Activated T-helper 1 cell treated with anti-CD3 and anti-CD28 coated beads, Interleukin-2, amount 50 U/mL, for 16 hours (primary cell): ENCODE measurements at places on chromosomes 3 and 15.

GRCh38 chr3:18732474-18732873 lies 307.3 kb upstream of the SATB1 start:
- no peak for DNase-seq

DNA sequence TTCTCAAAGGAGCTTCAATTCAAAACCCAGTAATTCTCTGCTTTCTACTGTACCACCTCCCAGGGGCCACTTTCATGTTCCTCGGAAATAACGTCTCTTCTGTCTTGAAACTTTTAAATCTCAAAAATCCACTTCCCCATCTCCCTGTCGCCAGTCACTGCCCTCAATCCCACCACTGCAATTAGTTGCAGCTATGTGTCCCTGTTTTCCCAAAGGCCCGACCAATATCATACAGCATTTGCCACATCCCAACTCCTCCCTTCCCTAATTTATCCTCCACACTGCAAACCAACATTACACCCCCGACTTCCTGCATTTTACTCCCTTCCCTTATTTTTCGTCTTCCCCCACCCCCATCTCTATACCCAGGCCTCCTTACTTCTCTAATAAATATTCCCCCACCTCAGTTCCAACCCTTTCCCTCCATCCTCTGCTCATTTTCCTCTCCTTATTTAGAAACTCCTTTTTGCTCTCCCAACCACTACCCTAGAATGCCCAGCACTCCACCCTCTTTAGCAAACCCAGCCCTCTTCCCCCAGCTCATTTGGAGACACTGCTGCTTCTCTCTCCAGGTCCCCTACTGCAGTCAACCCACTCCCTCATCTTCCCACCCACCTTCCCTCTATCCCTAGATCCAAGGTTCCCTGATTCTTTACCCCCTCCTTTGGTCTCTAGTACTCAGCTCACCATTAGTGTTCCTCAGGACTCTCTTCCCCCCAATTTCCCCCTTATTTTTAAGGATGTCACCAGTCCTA lies 1.1 kb downstream of the NPTN start:
- no peak for DNase-seq

- DNase-seq, result no peak
These were observed 145.5 kb downstream of the CDIN1 start for GRCh38 chr15:36724905-36725304.

- DNase-seq, result no peak
These were observed 287.3 kb upstream of the TPRG1 start for GRCh38 chr3:188884299-188885043.

DNA sequence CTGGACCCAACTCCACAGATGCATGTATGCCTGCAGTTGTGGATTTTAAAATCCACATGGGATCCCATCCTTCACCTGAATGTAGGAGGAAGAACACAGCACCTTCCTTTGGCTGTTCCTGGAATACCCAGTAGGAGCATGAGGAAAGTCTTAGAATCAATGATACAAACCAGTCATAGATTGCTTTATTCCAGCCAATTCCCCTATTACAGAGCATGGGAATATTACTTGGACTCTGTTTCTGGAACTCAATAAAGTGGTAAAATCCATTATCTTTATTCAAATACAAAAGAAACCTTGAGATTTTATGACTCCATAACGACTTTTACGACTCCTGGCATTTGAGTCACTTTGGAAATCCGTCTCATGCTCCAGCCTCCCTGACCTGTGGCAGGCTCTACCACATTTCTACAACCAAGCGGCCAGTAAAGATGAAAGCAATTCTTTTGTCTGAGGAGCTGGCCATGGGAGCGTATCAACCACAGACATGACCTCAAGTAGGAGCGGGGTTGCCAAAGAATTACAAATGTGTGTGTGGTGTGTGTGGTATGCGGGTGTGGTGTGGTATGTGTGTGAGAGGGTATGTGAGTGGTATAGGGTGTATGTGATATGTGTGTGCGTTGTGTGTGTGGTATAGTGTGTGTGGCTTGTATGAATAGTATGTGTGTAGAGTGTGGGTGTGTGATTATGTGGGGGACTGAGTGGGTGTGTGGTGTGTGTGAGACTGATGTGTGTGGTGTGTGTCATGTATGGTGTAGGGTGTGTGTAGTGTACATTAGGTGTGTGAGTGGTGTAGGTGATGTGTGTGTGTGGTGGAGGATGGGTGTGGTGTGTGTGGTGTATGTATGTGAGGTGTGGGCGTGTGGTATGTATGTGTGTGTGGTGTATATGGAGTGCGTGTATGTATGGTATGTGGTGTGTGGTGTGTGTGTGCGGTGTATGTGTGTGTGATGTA lies 40.0 kb downstream of the ARRDC4 start:
- no peak for DNase-seq

DNA sequence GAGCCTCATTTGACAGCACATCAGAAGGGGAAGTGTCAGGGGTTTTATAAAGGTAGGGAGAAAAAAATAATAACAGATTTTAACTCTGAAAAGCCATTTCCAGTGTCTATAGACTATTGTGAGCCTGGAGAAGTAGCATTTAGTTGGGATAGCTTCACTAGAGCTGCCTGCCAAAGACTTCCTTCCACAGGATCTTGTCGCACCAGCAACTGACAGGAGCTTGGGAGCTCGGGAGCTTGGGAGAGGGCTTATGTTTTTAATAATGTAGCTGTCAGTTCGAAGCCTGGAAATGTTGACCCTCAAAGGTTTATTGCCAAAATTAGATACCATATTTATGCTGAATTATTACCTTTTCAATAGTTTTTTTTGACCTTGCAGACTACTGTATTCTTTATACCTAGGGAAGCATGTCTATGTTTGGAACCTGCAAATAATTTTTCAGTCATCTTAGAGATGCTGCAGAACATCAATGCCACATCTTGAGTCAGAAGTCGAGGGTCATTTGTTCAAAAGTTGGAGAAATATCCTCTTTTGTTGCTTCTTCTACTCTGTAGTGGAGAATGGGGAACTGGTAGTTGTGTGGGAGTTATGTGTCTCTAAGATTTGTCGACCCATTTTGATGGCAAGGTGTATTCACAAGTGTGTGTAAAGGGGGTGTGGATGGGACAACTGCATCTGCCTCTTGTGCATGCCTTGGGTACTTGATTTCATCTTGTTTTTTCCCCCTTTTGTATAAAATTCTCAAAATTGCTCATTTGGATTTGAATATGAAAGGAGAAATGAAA lies 41.7 kb downstream of the ARPP21 start:
- no peak for DNase-seq

GRCh38 chr3:81585056-81585455 lies 176.4 kb downstream of the GBE1 start:
- no peak for DNase-seq

GRCh38 chr15:51620122-51620521 lies 2.4 kb downstream of the DMXL2 start:
- no peak for DNase-seq

- DNase-seq, result no peak
These were observed 21.3 kb downstream of the VGLL3 start for GRCh38 chr3:86969500-86970189.

GRCh38 chr3:61688307-61688984 lies 127.1 kb downstream of the PTPRG start:
- DNase-seq, result no peak

DNA sequence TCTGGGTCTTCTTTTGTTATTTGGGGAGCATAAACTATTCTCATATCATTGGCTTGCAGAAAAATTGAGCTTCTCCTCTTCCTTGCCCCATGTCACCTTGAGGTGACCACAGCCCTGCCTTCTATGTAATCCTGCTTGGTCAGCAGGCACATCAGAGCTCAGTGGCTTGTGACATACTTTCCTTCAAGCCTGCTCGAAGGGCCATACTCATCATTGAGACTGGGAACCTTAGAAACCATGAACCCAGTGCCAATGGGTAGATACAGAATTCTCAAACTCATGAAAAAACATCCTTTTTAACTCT lies 3.7 kb upstream of the CCR2 start:
- DNase-seq, result no peak

DNA sequence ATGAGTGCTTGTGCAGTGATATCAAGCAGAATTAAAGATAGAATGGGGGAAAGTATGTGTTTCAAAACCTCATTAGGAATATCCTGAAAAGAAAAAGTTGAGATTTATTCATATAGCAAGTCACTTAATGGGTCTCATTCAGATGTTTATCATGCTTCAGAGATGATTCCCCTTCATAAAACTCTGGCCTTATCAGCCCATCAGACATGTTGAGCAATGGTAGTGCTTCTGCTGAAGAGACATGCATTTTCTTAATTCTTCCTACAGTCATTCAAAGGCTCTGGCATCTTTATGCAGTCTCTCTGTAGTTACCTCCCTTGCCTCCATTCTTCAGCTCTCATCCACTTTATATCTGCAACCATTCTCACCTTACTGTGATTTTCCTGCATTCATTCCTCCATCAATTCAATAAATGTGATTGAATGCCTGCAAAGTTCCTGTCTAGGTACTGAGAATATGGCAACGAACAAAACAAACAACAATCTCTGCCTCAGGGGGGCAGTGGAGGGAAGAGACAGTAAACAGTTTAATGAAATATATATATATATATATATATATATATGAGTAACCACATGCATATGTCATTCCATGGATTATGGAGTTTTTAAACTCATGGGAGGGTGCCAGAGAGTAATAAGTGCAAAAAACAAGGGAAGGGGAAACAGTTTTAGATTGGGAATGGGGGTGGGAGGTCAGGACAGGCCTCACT lies 138.5 kb downstream of the NECTIN3 start:
- no peak for DNase-seq

DNA sequence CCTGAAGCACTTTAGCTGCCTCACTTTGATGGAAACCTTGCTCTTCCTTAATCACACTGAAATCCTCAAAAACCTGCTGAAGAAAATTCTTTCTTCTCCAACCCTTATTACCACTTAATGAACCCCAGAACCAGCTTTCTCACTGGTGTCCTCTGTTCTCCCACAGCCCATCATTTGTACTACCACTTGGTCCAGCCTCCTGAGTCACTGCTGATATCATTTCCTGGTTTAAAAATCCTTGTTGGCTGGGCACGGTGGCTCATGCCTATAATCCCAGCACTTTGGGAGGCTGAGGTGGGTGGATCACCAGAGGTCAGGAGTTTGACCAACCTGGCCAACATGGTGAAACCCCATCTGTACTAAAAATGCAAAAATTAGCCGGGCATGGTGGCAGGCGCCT lies 418.6 kb upstream of the KCNMB2 start:
- no peak for DNase-seq

GRCh38 chr3:134028486-134029255 lies 1.1 kb downstream of the SLCO2A1 start:
- DNase-seq, result no peak

DNA sequence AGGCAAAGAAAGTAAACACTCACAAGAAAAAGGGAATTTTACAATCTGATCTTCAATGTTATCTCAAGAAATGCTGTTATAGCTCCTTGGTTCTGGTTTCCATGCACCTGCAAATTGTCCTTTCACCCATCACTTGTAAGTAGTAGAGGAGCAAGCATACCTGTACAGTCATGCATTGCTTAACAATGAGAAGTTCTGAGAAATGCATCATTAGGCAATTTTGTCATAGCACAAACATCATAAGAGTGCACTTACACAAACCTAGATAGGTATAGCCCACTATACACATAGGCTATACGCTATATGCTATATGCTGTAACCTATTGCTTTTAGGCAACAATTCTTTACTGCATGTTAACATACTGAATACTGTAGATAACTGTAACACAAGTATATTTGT lies 672.3 kb downstream of the FHIT start:
- no peak for DNase-seq

DNA sequence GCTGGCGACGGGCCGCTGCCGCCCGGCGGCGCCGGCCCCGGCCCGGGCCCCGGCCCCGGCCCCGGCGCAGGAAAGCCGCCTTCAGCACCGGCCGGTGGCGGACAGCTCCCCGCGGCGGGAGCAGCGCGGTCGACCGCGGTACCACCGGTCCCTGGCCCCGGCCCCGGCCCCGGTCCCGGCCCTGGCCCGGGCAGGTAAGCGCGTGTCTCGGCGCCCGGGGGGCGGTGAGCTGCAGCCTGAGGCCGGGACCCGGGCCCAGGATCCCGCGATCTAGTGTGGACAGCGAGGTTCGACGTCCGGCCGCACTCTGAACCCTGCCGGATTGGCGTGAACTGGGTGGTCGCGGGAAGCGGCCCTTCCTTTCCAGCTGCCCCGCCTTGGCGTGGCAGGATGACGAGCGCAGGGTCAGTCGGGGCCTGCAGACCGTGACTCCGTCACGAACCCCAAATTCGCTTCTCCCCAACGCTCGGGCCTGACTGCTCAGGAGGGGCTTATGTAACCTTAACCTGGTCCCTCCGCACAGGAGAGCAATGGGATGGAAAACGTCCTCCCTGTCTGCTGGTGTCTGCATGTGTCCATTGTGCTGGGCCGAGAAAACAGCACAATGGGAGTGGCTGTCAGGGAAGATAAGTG lies 472 bp downstream of the BSN start:
- DNase-seq, result peak; percentile 30

- DNase-seq, result no peak
These were observed 196.7 kb downstream of the PDE8A start for GRCh38 chr15:85178308-85178707.

DNA sequence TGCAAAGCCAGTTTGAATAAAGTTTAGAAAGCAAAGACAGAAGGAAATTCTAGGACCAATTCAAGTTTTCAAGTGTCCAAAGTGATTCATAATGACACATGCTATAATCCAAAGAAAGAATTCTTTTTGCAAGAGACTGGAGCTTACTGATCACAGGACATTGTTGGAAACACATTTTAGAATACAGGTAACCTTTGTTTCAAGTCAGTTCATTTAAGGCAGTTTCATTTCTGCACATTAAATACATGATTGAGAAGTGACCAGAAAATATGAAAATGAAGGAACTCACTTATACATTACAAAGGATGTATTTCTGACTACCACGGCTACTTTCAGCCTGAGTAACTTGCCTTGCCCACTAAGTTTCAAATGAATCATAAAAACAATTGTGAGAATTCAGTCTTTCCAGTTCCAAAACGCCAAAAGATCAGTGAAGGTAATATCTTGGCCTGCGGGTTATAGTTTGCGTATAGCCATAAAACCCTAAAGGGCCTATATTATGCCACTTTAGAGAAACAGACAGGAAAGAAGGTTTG lies 48.7 kb downstream of the PRICKLE2 start:
- no peak for DNase-seq
